Stimulated activated CD4-positive, alpha-beta T cell treated with anti-CD3 and anti-CD28 coated beads, Interleukin-4, amount 100 ng/mL, for 1 hour (primary cell): ENCODE measurements at places on chromosomes 2 and 18.

- DNase-seq: no peak
Observed at GRCh38 chr2:150174971-150175421, 312.5 kb downstream of the RND3 start.

GRCh38 chr2:70044290-70045040, 42.8 kb upstream of the PCBP1 start:
- DNase-seq: no peak

- DNase-seq: no peak
Observed at GRCh38 chr2:201715459-201715858, 17.0 kb upstream of the MPP4 start.

- DNase-seq: no peak
Observed at GRCh38 chr18:3916082-3916481, 466.1 kb downstream of the TGIF1 start.

GRCh38 chr2:178512484-178512883, 32.2 kb downstream of the PLEKHA3 start:
- no peak for DNase-seq

- DNase-seq: no peak
Observed at GRCh38 chr18:36376361-36376760, 78.8 kb downstream of the FHOD3 start.

- no peak for DNase-seq
Observed at GRCh38 chr18:45026162-45026561, 345.5 kb downstream of the SETBP1 start.
